ENCODE measurements at places on chromosomes 11 and 22. TPM values are rescaled to one million over a fixed set of nuclear protein-coding genes. Genes with fewer than 3 reads are reported as not detected.

DNA sequence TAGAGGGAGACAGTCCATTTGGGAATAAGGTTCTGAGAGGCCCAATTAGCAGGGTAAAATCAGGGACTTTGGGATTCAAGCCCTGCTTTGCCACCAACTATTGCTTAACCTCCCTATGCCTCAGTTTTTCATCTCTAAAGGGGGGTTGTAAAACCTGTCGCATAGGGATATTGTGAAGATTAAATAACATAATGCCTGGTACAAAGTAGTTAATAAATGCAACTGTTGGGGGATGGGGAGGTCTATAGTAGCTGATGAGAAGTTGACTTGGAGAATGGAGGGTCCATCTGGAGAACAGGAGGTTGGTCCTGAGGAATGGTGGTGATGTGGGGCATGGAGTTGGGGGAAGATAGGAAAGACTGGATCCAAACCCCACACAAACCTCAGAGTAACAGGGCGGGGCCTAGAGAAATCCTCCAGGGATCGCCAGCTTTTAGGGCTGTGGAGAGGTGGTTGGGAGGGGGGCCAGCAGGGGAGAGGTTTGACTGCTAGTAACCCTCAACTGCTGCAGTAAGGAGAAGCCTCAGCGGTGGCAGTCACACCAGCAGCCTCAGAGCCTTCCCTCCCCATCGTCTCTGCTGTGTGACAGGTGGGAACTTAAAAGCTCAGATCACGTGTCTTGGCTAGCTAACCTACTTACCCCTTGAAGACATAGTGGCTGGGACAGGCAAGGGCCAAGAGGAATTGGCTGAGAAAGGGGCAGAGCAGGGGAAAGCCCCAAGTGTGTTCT lies 1.1 kb upstream of the ABCG4 start:
- H3K4me3 ChIP-seq: no peak overlapping the region
- H3K4me1 ChIP-seq: no peaks in the 10 kb centered on the region
- H3K27ac ChIP-seq: no peak overlapping the region

DNA sequence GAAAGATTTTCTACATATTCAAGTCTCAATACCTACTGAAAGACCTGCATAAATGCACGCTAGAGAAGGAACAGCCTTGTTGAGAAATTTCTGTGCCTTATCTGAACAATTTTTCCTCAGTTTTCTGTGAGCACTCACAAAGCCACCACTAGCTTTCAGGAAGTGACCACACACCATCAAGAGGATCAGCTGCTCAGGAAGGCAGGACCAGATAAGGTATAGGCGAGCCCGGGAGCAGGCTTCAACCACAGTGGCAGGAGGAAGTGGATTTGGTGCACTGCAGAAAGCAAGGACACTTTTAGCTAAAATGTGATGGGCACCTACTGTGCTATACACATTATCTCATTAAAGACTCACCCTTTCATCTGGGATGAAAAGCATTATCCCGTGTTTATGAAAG lies 220.8 kb downstream of the RAB38 start:
- no peak for DNase-seq
- H3K27ac ChIP-seq: no peak overlapping the region
- H3K27me3 ChIP-seq: no peaks in the 10 kb centered on the region
- no peaks in the 10 kb centered on the region for H3K4me1 ChIP-seq
- H3K36me3 ChIP-seq: no peaks in the 10 kb centered on the region
- H3K4me3 ChIP-seq: no peak overlapping the region

GRCh38 chr11:128210148-128210940 lies 377.0 kb downstream of the ETS1 start:
- H3K4me3 ChIP-seq: no peak overlapping the region
- peak overlapping the region; percentile 75 for H3K27ac ChIP-seq
- H3K4me1 ChIP-seq: peaks cover 37% of the 10 kb centered on the region
- H3K27me3 ChIP-seq: no peaks in the 10 kb centered on the region

Gene ADORA2A
- 9.3 TPM for polyA plus RNA-seq

Gene KRTAP5-6
- polyA plus RNA-seq: not detected

DNA sequence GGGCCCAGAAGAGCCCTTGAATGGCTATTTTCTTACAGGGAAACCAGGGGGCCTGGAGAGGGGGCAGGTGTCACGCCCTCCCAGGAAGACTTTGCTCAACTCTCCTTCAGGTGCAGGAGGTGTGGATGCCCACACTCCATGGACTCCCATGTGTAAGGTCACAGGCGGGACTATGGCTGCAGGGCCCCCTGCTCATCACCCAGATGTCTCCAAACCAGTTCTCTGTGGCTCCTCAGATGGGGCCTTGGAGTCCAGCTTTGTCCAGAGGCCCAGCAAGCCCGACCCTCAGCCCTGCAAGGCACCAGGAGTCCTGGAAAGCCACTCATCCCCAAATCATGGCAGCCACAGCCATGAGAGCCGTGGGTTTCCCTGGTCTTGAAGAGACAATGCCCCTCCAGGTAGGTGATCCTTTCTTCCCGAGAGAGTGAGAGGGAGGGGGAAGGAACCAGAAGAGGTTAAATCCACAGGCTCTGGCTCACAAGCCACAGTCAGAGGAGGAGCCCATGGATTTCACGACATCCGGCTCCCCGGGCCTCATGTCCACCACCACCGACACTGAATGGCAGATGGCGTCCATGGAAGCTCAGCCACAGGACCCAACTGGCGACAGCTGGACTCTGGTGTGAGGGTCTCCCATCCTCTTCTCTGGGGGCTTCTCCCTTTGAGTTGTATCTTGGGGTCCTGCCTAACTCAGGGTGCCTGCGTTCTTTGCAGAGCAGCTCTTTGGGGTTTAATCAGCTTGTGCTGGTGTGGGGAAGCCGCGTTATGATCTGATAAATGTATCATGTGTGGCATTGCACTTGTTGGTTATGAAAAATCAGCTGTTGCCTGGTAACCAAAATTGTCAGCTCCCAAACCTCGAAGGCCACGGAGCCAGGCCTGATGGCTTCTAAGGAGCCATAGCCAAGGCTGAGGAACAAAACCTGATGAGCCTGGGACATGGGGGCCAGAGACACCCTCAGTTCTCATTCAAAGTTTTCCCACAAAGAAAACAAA lies 620.4 kb downstream of the BRD1 start:
- H3K27ac ChIP-seq: no peak overlapping the region
- no peak for DNase-seq
- no peaks in the 10 kb centered on the region for H3K4me1 ChIP-seq
- no peak overlapping the region for H3K4me3 ChIP-seq

DNA sequence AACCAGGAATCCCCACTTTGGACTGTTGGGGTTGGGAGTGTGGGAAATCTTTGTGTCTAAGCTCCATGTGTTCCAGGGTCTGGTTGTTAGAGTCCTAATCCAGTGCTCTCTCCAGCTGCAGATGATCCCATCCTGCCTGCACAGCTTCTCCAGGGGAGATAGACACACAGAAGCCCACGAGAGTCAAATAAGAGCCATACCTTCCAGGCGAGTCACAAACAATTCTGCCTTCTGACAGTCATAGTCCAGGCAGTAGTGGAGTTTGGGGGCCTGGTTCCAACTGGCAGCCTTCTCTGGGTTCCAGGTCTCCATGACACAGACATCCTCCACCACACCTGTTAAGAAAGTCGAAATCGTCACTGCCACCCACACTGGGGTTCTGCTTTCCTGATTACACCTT lies 32.1 kb downstream of the SYT13 start:
- no peaks in the 10 kb centered on the region for H3K27me3 ChIP-seq
- no peak overlapping the region for H3K4me3 ChIP-seq
- H3K4me1 ChIP-seq: no peaks in the 10 kb centered on the region
- H3K27ac ChIP-seq: no peak overlapping the region

DNA sequence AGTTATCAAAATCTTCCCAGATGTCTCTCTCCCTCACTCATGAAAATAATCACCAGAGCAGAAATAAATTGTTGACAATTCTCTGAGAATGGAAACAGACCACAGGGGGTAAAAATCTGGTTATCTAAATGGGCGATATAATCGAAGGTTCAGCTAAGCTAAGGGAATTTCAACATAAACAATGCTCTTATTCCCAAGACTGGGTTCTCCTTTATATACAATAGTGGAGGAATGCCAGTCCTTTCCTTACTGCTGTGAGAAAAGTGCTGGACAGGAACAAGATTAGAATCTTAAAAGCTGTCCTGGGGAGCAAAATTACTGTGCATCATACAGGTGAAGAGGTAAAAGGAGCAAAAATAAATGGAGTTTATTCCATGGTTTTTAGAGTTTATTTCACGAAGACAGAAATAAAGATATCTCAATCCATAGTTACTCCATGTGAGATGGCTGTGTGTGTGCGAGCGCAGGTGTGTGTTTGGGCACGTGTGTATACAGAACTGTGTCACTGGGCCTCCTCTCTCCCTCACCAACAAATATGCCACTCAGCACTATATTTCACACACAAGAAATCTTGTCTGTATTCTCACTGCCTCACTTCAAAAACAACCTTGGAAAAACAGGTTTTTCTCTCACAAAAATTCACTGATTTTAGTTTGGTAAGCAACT lies 385.6 kb downstream of the DCDC1 start:
- H3K4me1 ChIP-seq: peaks cover 9% of the 10 kb centered on the region
- H3K36me3 ChIP-seq: no peaks in the 10 kb centered on the region
- peak overlapping the region; percentile 50 for H3K4me3 ChIP-seq
- H3K27ac ChIP-seq: peak overlapping the region; percentile 48
- peak; percentile 3 for DNase-seq

Gene CCDC88B
- 2.4 TPM for polyA plus RNA-seq

DNA sequence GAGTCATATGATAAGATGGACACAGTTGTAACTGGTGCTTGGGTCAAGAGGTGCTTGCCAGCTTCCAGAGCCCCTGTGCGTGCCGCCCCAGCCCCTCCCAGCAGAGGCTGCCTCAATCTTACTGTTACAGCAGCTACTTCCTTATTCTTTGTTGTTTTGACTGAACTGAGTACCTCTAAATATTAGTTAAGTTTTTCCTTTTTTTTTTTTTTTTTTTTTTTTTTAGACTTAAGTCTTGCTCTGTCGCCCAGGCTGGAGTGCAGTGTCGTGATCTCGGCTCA lies 8.8 kb downstream of the ZBED4 start:
- H3K27me3 ChIP-seq: no peaks in the 10 kb centered on the region
- no peak for DNase-seq
- H3K4me1 ChIP-seq: no peaks in the 10 kb centered on the region
- no peak overlapping the region for H3K27ac ChIP-seq
- H3K36me3 ChIP-seq: peaks cover 7% of the 10 kb centered on the region
- no peak overlapping the region for H3K4me3 ChIP-seq

- peaks cover 1% of the 10 kb centered on the region for H3K36me3 ChIP-seq
- H3K4me3 ChIP-seq: no peak overlapping the region
- peak; percentile 93 for DNase-seq
- no peaks in the 10 kb centered on the region for H3K27me3 ChIP-seq
Observed at GRCh38 chr22:46660604-46661201, 40.5 kb downstream of the GRAMD4 start.

GRCh38 chr11:27913650-27914049 lies 194.3 kb downstream of the KIF18A start:
- DNase-seq: no peak
- H3K27me3 ChIP-seq: no peaks in the 10 kb centered on the region
- H3K27ac ChIP-seq: no peak overlapping the region
- no peak overlapping the region for H3K4me3 ChIP-seq

All from SK-N-SH (cell line).